ENCODE measurements at places on chromosomes 2 and 18.

DNA sequence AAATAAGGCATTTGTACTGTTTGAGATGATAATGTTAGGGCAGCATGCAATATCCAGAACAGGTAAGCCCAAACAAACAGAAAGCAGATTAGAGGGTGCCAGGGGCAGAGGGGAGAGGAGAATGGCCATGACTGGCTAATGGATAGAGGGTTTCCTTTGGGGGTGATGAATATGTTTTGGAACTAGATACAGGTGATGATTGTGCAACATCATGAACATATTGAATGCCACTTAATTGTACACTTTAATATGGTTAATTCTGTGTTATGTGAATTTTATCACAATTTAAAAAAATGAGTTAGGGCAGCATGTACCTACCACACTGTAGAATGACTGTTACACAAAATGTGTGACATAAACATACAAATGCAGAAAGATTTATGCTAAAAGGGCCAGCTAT lies 255.5 kb upstream of the FN1 start:
- DNase-seq, result no peak

GRCh38 chr2:240309214-240309613 lies 126.2 kb upstream of the GPC1 start:
- DNase-seq, result no peak

DNA sequence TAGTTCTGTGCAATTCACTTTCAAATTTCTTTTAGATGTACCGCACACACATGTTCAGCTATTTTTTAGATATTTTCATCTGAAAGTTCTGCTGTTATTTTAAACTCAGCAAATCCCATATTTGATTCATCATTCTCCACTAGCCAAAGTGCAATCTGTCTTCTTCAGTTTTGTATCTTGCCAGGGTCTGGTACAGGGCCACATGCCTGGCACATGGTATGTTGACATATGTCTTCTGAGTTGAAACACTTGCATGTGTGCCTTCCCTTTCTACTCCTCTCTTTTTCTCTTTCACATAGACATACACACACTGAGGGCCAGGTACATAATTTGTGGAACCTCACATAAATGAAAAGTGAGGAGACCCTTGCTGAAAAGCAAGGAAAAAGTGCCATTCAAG lies 25.7 kb upstream of the SESTD1 start:
- DNase-seq, result no peak

DNA sequence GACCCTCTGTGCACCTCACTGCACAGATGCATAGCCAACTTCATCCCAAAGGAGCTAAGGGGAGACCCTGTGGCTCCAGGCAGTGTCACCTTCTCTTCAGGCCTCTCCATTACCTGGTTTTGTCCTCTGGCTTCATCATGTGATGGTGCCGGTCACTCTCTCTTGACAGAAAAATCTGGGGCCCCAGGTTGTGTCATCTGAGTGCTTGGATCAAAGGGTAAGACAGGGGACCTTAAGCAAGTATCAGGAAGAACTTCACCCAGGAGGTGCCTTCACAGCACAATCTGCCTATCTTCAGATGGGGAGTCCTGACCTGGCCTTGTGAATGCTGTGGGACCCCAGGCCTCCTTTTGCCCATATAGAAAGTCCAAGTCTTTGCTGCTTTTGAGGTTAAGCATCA lies 104.4 kb downstream of the POLR1A start:
- DNase-seq, result no peak

DNA sequence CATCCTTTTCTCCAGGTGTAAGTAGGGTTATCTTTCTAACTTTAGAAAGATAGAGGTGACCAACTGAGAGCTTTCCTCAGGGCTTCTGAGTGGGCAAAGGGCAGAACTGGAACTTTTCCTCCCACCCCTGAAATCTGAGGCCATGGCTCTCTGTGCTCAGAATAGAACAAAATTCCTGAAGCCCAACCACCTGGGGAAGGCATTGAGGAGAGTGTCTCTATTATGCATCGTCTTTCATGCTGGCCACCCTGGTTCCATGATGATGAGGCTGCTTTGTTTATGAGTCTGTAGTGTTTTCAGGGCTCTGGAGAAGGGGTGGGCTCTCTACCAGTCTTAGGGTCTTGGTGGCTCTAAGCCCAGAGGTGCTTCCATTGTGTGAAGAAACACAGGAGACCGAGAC lies 30.7 kb upstream of the IL1R1 start:
- no peak for DNase-seq

GRCh38 chr2:203719456-203720410 lies 13.3 kb downstream of the CD28 start:
- DNase-seq, result no peak

DNA sequence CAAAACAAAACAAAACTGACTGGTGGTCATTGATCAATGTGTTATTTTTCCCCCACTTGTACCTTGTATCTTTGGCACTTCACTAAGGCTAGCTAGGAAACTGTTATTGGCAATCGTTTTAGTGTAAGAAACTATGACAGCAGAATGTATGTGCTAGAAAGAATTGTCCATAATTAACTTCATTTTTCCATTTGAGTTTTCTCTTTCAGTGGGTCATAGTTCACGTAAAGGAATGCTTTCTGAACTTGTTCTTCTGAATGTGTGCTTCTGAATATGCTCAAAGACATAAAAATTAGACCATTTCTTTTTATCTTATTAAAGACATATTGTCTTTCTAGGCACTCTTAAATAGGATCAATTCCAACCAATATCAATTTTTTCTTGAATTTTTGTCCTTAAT lies 132.2 kb downstream of the ASXL3 start:
- no peak for DNase-seq

GRCh38 chr2:148990968-148991367 lies 47.5 kb upstream of the LYPD6B start:
- DNase-seq, result peak; percentile 6

DNA sequence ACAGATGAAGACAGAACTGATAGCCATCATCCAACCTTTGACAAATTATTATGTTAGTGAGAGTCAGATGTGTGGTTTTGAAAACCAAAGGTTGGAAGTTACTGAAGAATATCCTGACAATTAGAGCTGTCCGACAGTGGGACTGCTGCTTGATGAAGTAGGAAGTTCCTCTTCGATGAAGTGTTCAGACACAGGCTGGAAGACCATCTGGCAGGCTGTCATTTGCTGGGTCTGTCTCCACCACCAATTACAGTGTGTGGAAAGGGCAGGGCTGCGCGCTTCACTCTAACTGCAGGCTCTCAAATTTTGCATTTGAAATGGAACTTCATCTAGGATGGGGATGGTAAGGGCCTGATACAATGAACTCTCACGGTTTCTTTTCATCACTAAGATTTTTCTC lies 313.8 kb downstream of the PIK3C3 start:
- no peak for DNase-seq

- peak; percentile 41 for DNase-seq
Measured at GRCh38 chr2:8676921-8677645, 4.8 kb upstream of the ID2 start.

- DNase-seq, result no peak
Measured at GRCh38 chr2:105425936-105426625, 27.2 kb upstream of the FHL2 start.

DNA sequence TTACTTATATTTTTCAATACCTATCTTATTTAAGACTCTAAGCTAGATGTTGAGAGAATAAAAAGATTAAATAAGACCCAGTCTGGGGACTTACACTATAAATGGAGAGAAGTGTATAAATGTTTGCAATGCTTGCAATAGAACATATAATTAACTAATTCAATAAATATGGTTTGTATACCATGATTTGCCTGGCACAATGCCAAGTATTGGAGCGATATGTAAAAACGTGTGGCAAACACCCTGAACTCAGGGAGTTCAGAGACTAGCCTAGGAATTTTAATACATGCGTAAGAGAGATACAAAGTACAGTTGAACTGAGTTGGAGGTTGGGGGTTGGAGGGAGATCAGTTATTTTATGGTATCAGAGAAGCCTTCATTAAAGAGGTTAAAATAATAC lies 251.8 kb upstream of the DDX18 start:
- no peak for DNase-seq

GRCh38 chr18:7958081-7958896 lies 391.2 kb downstream of the PTPRM start:
- DNase-seq, result no peak

DNA sequence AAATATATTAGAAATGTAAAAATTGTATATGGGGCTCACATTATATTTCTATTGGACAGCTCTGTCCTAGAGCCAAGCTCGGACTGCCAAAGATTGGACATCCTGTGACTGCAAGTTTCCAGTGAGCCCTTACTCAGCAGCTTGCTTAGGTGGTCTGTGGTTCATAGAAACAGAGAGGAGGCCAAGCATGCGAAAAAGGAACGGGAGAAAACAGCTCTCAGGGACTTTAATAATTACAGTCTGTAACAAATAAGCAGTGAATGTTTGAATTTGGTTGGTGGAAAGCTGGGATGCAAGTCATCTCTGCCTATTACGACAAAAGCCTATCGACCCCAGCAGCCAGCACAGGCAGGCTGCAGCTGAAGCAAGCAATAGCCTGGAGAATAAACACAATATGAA lies 35.6 kb downstream of the WIPF1 start:
- DNase-seq, result no peak

DNA sequence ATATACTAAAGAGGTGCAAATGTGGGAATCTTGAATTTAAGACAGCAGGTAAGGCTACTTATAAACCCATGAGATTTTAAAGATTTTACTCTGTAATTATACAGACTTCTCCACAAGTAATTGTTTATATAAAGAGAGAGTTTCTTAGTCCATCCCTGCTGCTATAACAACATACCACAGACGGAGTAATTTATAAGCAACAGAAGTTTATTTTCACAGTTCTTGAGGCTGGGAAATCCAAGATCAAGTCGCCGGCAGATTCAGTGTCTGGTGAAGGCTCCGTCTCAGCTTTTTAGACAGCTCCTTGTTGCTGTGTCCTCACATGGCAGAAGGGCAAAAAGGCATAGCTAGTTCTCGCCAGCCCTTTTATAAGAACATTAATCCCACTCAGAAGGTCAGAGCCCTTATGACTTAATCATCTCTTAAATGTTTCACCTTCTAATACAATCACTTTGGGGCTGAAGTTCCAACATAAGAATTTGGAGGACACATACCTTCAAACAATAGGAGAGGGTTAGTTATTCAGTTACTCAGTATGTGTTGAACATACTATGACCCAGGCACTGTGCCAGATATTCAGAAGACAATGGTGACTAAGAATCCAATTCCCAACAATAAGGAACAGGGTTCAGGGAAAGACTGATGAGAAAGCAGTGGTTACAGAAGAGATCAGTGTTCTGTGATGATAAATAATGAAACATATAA lies 466.0 kb downstream of the RIT2 start:
- no peak for DNase-seq

DNA sequence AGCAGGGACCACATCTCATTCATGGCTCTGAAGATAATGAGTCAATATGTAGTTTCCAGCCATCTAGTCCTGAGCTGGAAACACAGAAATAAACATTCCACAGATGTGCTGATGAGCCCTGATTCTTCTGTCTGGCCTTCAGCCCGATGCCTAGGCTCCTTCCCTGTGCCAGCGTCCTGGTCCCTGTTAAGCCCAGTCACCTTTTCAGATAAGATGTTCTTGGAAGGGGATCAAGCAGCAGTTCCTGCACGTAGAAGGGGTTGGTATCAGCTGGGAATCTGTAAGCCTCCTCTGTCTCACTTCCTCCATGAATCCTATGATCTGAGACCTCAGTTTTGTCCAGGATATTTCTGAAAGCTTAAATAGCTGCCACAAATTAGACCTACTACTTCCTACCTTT lies 149.3 kb downstream of the TTC32 start:
- no peak for DNase-seq

DNA sequence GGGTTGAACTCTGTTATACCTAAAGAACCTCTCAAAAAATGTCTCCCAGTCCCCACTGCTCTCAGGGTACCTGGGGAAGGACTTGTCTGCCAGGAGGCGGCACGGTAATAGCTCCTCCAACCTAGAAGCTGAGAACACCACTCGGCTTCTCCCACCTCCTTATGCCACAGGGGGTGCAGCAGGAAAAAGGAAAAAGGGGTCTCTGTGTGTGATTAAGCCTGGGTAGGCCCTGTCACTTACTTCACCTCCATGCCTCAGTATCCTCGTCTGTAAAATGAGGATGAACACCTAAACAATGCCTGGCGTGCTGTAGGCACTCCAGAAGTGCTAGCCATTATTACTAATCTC lies 76.6 kb downstream of the EMX1 start:
- DNase-seq, result no peak

- peak; percentile 7 for DNase-seq
Measured at GRCh38 chr18:44051026-44051425, 629.7 kb upstream of the SETBP1 start.

GRCh38 chr2:168907940-168908662 lies 7.0 kb downstream of the G6PC2 start:
- no peak for DNase-seq

DNA sequence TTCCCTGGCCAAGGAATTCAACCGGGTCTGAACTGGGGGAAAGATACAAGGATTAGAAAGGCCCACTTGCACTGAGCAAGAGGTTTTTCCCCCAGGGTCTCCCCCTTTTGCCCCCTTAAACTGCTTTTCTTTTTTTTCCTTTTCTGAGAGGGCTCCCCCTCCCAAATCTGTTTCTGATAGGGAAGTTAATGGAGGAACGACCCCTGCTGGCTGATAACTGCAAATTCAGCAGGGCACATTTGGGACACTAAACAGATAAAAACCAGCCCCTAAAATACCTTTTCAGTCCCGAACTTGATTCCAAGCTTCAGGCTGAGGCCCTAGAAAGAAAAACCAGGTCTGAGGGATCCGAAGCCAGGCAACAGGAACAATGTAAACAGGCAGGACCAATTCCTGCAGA lies 1012.4 kb upstream of the CRIM1 start:
- DNase-seq, result no peak
